NCI-H510A treated with DMSO at 0.1 percent for 48 hours (cell line): ENCODE measurements at places on chromosomes 2 and 18.

- no peak for DNase-seq
Measured at GRCh38 chr2:70532244-70532935, 21.2 kb downstream of the TGFA start.

- DNase-seq = no peak
Measured at GRCh38 chr2:217857624-217858506, 144.9 kb downstream of the TNS1 start.

DNA sequence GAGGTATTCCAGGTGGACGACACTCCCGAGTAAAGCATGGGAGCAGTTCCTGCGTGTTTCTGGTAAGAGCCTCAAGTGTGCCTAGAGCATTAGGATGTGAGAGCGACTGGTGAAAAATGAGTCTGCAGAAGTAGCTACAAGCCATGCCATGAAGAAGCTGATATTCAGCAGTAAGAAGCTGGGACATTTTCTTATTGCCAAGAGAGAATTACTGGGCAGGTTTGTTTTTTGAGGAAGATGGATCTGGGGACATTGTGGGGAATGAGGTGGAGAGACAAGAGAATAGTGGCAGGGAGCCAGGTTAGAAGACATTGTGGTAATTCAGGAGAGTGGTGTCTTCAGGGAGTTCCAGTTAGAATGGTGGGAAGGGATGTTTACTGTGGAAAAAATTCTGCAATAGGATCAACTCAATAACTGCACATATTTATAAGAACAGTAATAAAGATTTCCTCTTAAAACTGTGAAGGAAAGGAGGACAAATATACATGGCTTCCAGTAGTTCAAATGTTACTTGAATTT is 38.2 kb downstream of the CRIM1 start:
- DNase-seq = no peak

DNA sequence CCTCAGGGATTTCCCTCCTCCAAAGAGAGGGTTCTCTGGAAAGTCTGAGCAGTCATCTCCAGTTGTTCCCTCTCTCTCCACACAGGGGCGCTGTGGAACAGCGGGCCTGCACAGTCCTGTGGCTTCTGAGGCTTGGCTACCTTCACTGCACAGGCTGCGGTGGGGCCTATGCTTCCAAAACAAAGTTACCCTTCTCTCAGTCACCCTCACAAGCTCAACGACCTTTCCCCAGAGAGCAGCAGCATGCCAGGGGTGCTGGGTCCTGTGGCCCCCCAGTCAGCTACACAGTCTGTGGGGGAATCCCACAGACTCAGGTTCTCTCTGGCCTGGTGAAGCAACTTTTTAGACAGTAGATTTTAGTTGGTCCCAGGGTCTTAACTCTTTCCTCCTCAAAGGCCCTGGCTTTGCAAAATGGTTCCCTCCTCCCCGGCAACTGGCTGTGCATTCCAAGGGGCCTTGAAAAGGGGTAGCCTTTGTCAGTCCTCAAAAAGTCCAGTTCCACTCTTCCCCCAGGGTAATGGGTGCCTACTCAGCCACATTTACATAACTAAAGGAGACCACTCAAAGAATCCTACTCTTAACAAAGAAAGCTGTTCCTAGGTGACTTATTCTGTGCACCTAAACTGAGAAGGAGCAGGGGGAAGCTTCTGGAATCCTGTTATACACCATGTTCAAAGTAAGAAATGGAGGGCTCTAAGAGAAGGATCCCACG is 14.9 kb downstream of the B3GNT7 start:
- DNase-seq = no peak

DNA sequence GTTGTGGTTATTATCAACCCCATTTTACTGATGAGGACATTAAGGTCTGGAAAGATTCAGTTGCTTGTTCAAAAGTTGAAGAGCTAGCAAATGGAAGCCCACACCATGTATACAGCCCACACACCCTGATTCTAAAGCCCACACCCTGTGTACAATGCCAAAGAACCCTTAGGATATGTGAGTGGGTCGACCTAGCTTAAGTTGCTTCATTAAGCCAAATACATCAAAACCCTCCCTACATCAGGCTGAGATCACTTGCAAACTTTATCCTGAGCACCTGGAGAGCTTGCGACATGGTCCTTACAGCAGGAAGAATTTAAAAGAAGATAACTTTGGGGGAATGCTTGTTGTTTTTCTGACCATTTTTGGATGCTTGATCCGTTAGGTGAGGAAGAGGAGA is 435 bp upstream of the ARHGAP25 start:
- DNase-seq = no peak

- DNase-seq = no peak
Measured at GRCh38 chr2:78465707-78466106, 559.8 kb upstream of the REG3G start.

DNA sequence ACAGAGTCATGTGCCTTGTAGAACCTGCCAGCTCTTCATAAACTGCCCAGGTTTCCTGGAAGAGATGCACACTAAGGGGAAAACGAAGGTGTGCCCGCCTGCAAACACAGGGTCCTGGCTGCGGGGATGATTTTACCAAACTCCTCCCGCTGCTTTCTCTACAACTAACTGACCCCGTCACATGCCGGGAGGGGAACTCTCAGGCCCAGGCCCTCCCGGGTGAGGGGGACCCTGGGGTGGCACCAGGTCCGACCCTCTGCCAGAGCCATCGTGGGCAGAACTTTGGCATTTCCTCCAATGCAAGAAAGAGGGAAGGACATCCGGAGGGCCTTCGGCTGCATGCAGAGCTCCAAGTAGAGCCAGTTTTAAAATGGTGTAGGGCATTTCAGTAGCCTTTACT is 28.6 kb downstream of the CAPN13 start:
- no peak for DNase-seq

GRCh38 chr2:29487967-29488555 is 372.8 kb downstream of the CLIP4 start:
- no peak for DNase-seq

GRCh38 chr2:176652300-176653182 is 383.3 kb downstream of the MTX2 start:
- peak; percentile 82 for DNase-seq

- DNase-seq = no peak
Measured at GRCh38 chr2:207332480-207333212, 166.9 kb upstream of the KLF7 start.

DNA sequence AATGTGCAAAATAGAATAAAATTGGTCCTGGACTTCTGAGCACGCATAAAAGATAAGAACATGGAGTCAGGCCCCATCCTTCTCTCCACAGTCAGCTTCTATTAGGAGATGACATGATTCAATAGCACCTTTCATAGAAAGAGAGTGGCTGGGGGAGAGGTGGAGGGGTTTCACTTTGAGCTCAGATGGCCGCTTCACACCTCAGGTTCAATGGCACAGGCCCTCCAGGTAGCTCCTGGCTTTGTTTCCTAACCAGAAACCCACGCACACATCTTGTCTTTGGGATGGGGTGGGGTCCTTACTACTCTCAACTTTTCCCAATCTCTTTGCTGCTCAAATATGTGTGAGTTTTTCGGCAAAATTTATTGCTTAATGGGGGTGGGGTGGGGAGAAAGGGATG is 332.3 kb downstream of the CLIP4 start:
- no peak for DNase-seq

- no peak for DNase-seq
Measured at GRCh38 chr2:22274661-22275060, 1110.3 kb upstream of the KLHL29 start.

GRCh38 chr2:160334028-160334741 is 134.1 kb upstream of the ITGB6 start:
- no peak for DNase-seq

GRCh38 chr2:232431705-232432590 is 24.0 kb upstream of the ALPI start:
- no peak for DNase-seq

- DNase-seq = no peak
Measured at GRCh38 chr2:29080886-29081743, 6.8 kb upstream of the PCARE start.

GRCh38 chr18:37471637-37472036 is 94.0 kb downstream of the CELF4 start:
- DNase-seq = no peak

- DNase-seq = no peak
Measured at GRCh38 chr2:175892046-175892445, 110.0 kb downstream of the LNPK start.

DNA sequence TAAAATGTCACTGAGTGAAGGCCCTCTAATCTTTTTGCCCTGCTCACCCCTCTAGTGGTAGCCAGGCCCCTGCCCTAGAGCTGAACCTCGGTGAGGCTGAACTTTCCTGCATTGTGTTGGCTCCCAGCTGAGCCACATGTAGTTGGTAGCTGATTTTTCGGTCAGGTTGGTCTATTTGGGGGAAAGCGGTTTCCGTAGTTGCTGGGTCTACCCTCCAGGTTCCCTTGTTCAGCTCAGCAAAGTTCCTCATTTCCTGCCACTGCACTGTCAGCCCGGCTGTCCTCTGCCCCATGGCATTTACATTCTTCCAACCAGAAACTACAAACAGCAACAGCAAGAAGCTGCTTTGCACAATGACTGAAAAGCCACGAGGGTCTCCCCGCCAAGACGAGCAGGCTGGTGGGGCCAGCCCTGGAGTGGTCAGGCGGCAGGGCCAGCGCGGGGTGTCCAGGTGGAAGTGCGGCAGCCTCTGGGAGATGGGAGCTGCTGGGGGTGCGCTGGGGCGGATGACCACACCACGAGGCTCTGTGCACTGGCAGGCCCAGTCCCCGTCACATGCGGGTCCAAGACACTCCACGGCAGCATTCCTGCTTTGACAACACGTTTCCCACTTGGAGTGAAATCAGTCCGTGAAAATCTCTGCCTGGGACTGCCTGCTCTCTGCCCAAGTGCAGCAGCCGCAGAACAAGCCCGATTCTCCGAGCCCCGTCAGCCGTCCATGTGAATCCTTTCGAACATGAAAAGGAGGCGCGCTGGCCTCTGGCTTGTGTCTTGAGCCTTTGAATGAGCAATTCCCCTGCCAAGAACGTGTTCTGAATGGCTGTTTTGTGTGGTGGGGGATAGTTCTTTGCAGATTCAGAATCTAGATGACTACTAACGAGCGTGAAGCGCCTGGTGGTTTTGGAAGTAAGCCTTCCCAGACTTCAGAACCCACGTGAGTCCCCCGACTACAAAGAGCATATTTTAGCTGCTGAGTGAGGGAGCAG is 159.4 kb downstream of the ASB1 start:
- no peak for DNase-seq

- DNase-seq = no peak
Measured at GRCh38 chr2:101874069-101874468, 117.7 kb upstream of the IL1R2 start.
